ENCODE measurements at places on chromosomes 6 and 20. TPM values are rescaled to one million over a fixed set of nuclear protein-coding genes. Genes with fewer than 3 reads are reported as not detected.

DNA sequence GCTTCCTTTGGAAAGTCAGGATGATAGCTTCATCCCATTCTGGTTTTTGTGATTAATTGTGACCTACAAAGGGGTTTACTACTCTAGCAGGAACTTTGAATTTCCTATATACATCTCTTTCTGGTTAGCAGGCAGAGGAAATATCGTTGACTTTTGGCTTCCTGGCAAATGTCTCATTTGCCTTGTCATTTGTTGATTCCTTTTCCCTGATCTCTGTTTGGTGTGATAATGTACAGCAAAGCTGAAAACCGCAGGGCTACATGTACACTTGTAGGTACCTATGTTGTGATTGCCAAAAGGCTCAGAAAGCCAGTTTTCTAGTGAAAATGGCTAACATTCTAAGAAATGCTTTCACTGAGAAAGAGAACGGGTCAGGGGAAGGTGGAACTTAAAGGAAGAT lies 44.3 kb downstream of the TOP1 start:
- no peak for DNase-seq

DNA sequence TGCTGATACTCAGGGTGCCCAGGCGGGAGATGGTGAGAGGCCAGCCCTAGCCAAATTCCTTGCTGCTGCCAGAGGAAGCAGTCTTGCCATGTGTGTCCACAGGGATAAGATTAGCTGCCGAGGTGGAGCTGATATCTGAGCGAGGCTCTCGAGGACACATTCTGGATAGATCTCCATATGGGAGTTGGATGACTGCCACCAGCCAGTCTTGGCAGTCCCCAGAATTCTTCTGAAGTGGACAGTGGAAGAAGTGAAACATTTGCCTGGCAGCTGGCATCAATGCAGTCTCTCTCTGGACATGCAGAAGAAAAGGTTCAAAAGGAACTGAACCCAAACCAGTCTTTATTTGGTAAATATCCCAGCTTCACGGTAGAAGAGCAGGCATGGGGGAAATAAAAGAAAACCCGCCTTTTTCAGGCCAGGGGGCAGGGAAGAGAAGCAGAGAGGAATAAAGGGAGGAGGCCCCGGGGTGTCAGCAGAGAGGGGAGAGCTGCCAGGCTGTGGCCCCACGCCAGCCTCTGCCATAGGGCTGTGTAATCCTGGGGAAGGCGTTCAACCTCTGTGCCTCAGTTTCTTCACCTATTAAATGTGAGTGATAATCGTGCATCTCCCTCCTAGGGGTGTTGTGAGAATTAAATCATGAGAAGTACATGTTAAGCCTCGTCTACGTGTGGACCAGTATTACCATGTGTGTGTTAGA lies 3.7 kb upstream of the FUCA2 start:
- DNase-seq = no peak

GRCh38 chr20:9838035-9838377 lies 870 bp downstream of the PAK5 start:
- DNase-seq = no peak

DNA sequence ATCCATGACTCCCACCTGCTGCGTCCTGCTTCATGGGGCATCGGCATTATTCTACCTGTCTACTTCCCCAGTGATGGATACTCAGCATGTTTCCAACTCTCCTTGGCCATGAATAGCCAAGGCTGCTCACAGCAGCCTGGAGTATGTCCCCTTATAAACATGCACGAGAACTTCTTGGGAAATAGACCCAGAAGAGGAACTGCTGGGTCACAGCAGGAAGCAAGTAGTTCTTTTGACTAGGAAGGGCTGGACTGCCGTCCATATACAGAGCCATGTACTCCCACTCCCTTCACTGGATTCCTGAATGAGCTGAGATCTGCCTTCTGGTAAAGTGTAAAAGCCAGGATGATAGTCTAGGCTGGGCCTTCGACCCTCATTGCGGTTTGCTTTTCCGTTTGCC lies 106.3 kb upstream of the KCNK16 start:
- DNase-seq = no peak

GRCh38 chr6:63661769-63662168 lies 26.2 kb downstream of the PHF3 start:
- DNase-seq = no peak

DNA sequence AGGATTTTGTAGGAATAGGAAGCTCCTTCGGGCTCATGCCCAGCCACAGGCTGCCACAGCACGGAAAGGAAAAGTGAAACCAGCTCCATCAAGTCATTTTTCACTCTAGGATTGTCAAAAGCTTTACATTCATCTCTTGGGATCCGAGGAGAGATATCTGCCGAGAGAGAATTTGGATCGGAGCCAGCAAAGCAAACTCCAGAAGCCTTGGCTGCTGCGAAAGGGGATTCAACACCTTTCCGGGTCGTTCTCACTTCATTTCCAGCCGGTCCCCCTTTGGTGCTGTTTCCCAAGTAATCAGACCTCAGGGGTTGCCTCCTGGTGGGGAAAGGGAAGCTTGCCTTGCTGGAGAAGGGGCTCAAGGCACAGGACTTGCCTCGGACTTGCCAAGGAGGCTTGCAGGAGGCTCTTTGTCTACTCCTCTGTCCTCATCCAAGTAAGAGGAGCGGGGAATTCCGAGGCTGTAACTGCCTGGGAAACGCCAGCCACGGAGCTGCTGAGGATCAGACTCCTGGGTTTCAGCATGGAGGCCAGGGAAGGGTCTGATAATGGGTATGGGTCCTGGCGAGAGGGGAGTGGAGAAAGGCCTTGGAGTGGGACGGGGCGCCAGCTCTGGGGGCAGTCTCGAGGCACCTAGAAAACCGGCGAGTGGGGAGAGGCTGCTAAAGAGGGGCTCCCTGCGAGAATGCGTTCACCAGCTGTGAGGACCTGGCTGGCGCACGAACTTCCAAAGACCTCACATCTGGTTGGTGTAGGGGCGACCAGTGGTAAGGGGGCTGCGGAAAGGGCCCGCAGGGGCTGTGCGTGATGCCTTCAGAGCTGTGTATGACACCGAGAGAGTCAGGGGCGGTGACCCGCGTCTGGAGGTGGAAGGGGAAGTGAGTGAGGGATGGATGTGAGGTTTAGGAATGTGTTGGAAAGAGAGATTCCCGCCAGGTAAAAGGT lies 702 bp downstream of the ETV7 start:
- DNase-seq = no peak

DNA sequence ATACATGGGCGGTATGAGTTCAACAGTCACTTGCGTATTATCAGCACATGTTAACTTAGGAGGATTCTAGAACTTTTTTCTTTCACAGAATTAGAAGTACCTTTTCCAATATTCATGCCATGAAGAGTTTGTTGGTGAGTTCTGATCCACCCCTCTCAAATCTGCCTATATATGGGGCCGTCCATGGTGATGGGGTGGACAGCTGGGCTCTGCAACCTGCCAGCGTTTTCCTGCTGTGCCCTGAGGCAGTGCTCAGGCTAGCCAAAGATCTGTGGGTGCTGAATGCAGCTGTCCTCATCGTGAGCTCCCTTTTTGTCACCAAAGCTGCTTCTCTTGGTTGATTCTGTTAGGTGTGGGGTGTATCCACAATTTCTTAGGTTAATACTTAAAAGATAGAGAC lies 88.7 kb downstream of the THBS2 start:
- no peak for DNase-seq

The FGD2 gene
- not detected for total RNA-seq

The ZHX3 gene
- total RNA-seq = 40.5 TPM

Measured in glutamatergic neuron (in vitro differentiated cells).